ENCODE measurements at places on chromosomes 2 and 18.
A peak's percentile ranks its signal among the peaks of the same experiment; 100 is the strongest.

- no peak for DNase-seq
Measured at GRCh38 chr18:79755496-79756142, 42.1 kb upstream of the KCNG2 start.

DNA sequence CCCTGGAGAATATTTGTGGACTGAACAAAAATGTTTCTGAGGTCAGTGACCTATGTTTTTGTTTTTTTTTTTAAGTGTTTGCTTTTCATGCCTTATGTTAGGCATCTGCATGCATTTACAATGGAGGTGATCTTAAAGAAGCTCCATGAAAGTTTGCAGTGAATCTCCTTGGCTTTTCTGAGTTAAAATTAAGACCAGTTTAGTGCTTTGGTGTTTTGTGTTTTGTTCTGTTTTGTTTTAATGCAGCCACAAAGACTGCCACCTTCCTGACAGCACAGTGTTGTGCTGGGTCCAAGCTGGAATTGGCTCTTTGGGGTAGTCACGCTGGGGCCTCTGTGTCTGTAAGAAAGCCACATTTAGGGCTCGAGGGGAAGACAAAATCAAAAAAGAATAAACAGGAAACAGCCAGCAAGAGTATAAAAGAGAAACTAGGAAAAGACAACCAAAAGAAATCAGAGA, 396.2 kb downstream of the ARHGAP15 start:
- no peak for DNase-seq

DNA sequence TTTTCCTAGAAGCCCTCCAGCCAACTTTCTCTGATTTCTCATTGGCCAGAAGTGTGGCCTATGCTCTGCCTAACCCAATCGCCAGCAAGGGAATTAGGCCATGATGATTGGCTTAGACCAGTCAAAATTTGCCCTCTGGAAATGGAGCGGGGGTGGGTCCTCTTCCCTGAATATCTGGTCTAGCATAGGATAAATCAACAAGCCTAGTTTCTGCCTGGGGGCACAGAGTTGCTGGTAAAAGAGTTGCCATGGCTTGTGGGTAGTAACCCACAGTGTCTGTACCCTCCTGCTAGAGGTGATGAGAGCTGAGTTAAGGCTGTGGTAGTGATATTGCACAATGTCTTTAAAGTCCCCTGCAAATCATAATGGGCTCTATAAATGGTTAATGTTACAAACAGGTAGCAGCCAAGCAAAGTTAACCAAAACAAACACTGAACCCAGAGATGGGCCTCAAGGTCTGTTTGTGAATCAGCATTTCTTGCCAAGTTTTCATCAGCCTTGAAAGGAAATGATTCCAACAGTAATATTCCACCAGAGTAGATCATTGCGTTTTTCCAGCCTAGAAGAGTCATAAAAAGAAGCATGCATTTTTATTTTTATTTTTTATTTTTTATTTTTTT, 19.3 kb downstream of the GALM start:
- DNase-seq = no peak

DNA sequence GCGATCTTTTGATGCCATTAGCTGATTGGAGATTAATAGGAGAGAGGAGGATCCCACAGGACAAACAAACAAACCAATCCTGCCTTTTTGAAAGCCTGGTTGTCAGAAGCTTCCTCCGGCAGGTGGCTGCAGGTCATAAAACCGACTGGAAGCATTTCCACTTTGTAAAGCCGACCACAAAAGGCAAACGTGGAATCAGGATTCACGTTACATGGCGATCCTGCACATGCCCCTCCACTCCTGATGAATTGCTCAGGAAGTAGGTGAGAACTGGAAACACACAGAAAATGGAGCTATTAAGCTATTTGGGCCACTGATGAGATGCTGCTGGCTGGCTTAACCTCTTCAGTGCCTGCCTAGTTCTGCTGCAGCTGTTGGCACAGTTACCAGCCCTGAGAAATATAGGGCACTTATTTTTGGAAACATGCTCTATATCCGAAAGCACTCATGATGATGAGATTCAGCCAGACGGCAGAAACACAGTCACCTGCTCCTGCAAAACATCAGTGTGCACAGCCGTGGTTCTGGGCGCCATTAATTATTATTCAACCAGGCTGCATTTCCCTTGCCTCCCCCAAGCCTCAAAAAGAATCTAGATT, 110.3 kb upstream of the ST6GAL2 start:
- DNase-seq = no peak

GRCh38 chr18:12231986-12232385, 22.2 kb upstream of the CIDEA start:
- DNase-seq = no peak

DNA sequence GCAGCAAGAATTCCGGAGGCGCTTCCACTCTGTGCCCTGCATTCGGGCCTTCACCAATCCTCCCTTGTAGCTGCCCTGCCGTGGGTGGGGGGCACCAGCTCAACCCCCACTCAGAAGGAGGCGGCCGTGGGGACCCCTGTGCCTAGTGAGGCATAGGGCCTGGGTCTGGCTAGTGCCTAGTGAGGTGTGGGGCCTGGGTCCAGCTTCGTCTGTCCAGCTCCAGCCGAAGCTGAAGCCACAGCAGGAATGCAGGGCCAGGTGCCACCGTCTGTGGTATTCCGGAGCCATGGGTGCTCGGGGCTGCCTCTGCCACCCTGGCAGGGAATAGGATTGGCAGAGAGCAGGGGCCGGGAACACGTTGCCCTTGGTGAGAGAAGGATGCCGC, 12.3 kb downstream of the ODC1 start:
- no peak for DNase-seq

GRCh38 chr2:113324684-113325160, 46.0 kb upstream of the PAX8 start:
- DNase-seq = peak; percentile 82

GRCh38 chr2:187567126-187567525, 12.9 kb upstream of the TFPI start:
- DNase-seq = no peak

- DNase-seq = no peak
Measured at GRCh38 chr2:219557320-219557719, 13.5 kb downstream of the TMEM198 start.

DNA sequence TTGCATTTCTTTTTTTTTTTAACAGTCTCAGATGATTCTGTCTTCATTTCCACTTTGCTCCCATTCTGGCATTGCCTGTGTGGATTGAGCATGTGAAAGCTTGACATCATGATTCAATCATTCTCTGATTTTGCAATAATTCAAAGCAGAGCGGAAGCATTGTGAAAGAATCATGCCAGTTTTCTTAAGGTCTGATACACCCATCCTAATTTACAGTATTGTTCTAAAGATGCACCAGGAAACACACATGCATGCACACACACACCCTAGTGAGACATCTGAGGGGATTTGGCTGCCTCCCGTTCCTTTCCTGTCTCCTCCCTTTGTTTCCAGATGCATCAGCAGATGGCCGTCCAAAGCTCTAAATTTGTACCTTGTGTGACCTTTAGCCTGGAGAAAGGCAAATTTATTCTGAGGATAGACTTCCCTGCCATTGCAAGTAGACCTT, 97.3 kb downstream of the FMNL2 start:
- no peak for DNase-seq

Data from ACHN (cell line).